ENCODE measurements at places on chromosomes 4 and X.

GRCh38 chr4:10063544-10064300 lies 42.4 kb upstream of the SLC2A9 start:
- peak; percentile 28 for DNase-seq

DNA sequence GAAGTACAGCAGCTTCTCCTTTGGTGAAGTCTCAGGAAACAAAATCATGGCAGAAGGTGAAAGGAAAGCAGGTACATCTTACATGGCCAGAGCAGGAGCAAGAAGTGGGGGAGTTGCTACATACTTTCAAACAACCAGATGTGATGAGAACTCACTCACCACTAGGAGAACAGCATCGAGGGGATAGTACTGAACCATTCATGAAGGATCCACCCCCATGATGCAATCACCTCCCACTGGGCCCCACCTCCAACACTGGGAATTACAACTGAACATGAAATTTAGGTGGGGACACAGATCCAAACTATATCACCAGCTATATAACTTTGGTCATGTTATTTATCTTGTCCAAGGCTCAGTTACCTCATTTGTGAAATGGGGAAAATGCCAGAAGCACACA lies 159.4 kb downstream of the OPHN1 start:
- no peak for DNase-seq

DNA sequence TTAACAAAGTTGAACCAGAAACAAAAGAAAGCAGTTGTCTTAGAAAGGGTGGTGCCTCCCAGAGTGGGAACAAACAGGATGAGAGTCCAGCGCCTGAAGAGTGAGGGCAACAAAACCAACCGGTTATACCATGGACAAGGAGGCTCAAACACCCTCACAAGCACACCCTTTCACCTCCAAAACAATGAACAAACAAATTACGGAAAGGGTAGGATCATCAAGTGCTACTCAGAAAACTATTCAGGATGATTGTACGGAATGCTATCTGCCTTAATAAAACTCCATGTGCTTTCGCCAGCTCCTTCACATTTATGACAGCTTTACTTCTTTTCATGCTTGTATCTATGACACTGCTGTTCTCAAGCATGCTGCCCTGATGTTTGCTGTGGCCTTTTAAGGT lies 26.8 kb downstream of the SLC39A8 start:
- peak; percentile 20 for DNase-seq

DNA sequence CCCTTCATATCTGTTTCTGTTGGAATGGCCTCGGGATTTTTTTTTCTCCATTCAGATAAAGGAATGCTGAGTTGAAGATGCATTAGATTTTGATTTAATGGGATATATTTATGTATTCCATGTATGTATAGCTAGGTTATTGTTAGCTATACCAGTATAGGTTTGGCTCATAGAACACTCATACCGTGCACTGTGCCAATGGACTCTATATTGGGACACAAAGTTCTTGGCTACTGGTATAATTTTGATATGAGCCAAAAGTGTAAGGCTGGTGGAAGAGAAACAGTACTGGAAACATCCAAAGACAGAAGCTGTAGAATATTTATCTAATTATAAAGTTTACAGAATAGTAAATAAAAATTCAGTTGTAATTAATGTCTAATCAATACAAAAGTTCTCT lies 1912.1 kb downstream of the STIM2 start:
- DNase-seq = no peak

DNA sequence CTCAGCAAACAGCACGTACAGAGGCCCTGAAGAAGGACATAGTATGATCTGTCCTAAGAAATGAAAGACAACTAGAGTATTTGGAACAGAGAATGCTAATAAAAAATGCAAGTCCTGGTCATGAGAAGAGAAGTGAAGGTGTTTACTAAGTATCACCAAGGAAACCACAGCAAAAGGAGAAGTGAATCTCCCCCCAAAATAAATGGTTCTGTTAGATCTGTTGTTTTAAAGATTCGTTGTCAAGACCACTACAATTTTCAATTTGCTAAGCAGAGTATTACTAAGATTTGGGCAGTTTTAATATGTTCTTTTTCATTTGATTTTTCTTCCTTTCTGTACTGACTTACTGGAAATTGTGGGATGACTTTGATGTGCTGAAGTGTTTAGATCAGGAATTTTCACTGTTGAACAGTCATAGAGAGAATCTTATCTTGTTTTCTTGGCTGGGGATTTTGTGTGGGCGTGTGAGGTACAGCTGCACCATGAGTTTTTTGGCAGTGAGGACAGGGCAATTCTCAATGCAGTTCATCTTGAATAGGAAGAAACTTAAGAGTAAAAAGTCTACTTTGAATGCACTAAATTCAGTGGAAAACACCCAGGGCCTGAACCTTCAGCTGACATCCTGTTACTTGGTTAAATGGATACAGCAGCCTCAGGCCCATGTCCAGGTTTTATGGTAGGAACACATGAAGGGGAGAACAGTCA lies 132.2 kb downstream of the STIM2 start:
- DNase-seq = no peak

- no peak for DNase-seq
These were observed 115.7 kb upstream of the MXRA5 start for GRCh38 chrX:3462166-3462508.

- no peak for DNase-seq
These were observed 69.8 kb downstream of the ZNF182 start for GRCh38 chrX:47933946-47934345.

Data from transverse colon (tissue), 4 donors.